ENCODE measurements at places on chromosomes 7 and 10.

GRCh38 chr10:131802156-131802915, 98.5 kb upstream of the PPP2R2D start:
- no peak for DNase-seq

DNA sequence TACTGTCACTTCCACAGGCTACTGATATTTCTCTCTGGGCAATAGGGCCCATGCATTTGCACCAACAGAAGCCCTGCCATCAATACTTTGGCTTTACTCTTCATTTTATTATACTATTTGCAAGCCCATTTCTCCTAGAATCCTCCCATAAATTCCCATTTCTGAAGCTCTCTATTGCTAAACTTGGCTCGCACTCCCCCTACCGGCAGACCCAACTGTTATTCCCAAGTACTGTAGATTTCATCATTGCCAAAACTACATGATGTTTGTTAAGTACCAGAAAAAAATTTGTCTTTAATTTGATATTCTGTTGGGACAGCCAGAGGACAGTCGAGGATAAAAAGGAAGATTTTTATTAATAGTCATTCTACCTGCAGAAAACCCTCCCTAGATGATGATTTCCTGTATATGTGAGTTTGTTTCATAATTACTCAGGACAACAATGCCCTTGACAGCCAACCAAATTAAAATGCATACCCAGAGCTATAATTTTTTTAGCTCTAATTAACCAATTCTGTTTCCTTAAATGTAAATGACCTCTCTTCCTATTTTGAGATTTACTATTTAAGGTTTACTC, 298.6 kb downstream of the REEP3 start:
- no peak for DNase-seq

- no peak for DNase-seq
Measured at GRCh38 chr10:3595736-3596135, 189.3 kb downstream of the KLF6 start.

DNA sequence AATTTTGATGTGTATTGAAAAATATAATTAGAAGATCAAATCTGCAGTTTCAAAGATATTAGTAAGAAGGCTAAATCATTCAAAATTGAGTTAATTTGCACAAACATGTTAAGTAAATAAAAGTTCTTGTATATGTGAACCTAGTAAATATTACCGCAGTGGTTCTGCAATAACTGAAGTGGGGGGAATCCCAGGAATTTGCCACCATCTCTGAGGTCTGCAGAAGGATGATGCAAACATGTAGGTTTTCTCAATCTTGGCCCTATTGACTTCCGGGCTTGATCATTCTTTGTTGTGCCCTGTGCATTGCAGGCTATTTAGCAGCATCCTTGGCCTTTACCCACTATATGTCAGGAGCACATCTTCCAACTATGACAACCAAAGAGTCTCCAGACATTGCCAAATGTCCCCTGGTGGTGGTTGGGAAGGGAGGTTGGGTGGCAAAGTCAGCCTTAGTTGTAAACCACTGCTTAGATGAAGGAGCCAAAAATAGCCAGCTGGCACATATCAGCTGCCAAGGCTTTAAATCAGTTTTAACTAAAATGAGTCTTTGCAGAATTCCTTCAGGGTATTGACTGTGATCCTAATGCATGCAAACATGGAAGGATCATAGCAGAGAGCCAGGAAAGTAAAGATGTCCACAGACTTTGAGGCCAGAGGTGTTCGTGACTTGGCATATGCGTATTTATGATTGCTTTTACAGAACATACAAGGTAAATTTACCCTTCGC, 146.3 kb downstream of the TRIL start:
- no peak for DNase-seq

- DNase-seq = no peak
Measured at GRCh38 chr10:89256962-89257361, 5.4 kb upstream of the LIPA start.

DNA sequence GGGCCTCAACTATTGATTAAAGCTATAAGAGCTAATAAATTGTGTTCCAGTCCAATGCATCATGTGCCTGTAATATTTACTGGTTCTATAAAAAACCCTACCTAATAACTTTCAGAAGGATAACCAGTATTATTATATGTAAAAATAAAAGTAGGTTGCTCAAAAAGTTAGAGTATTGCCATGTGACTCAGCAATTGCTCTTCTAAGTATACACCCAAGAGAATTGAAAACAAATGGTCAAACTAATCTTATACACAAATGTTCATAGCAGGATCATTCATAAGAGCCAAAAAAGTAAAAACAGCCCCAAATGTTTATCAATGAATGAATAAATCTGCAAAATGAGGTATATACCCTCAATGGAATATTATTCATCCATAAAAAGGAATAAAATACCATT, 89.5 kb upstream of the TES start:
- no peak for DNase-seq

- no peak for DNase-seq
Measured at GRCh38 chr7:21947946-21948345, 2.2 kb upstream of the CDCA7L start.

DNA sequence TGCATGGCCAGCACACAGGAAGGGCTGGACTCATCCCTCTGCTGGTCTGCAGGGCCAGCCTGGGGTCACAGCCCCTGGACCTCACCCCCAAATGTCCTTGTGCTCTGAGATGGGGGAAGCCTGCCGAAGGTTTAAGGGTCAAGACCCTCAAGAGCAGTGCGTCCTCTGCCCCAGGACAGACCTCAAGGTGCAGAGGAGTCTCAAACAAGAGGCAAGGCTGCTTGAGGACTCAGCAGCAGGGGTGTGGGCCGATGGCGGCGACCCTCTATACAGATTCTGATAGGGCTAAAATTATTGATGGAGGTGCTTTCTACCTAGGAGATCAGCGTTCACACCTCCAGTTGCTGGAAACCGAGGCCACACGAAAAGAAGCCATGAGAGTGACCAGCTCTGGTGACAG, 80.7 kb downstream of the ZRANB1 start:
- DNase-seq = no peak

DNA sequence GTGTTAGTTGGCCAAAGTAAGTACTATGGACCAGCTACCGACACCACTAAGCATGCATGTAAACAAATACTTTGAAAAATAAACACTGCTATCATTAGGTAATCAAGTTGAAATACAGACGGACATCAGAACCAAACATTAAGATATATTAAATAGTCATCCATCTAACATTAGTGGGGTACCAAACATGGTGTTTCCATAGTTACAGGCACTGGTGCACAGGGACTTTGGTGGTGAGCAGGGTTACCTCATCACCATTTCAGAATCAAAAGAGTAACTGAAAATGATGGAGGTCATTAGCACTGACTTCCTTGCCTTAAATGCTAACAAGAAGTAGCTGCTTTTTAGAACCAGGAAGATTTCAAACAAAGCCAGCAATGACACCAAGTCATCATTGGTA, 23.9 kb downstream of the EBLN1 start:
- DNase-seq = no peak

DNA sequence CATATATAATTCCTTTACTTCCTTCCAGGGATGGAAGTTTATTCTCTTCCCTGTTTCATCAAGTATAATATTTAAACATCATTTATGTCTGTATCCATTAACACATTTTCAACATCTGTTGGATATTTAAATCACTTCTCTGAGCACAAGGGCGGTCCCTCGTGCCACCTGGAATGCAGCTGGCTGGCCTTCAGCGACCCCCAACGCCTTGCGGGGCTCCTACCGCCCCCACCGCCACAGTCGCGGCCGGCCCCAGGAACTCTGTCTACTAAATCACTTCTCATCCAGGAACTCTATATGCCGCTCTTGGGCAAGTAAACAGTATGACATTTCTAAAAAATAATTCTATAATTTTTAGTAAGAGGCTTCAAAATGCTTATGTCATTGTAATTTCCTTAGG, 221.1 kb upstream of the PTN start:
- DNase-seq = no peak

- DNase-seq = no peak
Measured at GRCh38 chr10:79003183-79004100, 65.3 kb upstream of the ZMIZ1 start.

DNA sequence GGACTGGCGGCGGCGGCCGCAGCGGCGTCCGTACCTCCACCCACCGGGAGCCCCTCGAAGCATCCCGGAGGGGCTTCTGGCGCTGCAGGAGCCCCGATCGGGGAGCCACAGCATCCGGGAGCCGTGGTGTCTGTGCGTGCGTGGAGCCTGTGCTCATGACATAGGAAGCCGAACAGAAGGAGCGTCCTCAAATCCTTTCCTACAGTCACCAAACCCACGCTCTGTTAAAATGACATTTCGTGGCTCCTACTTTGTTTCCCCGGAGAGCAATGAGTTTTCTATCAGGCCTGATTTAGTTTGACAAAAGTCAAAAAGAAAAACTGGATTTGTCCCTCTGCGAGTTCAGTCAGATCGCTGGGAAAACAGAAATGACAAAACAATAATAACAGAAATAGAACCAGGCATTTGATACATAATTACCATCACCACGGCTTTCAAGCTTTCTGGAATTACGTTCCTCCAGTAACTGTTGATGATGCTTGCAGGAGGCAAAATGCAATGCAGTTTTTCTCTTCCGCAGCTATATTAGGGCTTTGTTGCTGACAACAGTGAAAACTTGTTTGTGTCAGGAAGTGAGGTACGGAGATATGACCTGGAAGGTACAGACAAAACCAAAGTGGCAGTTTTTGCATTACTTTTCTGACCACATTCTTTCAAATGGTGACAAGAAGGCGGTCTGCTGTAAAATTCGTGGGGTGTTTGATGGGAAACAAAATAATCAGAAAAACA, 219.3 kb upstream of the MKLN1 start:
- DNase-seq = no peak

GRCh38 chr10:13074563-13075451, 25.2 kb upstream of the OPTN start:
- no peak for DNase-seq

DNA sequence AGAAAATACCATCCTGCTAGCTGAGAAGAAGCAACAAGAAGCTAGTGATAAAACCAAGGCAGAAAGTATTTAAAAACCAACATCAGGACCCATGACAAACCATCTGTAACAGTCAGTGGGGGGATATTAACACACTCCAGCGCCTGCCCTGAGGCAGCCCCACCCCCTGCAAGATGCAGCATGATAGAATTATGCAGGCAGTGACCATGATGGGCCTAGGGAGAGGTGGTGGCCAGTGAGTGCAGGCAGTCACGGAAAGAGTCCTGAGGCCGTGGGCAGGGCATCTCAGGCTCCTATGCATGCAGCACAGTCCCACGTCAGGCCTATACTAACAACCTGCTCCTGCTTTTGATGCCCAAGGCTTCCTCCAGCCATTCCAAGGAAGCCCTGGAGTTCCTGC, 686.9 kb downstream of the GRID1 start:
- DNase-seq = no peak

GRCh38 chr7:2520131-2520760, 672 bp downstream of the LFNG start:
- no peak for DNase-seq

GRCh38 chr10:33290321-33291052, 44.0 kb downstream of the NRP1 start:
- DNase-seq = no peak

- DNase-seq = no peak
Measured at GRCh38 chr7:1052031-1052818, 7.9 kb downstream of the GPR146 start.

GRCh38 chr7:85567983-85568382, 381.1 kb upstream of the SEMA3D start:
- no peak for DNase-seq

DNA sequence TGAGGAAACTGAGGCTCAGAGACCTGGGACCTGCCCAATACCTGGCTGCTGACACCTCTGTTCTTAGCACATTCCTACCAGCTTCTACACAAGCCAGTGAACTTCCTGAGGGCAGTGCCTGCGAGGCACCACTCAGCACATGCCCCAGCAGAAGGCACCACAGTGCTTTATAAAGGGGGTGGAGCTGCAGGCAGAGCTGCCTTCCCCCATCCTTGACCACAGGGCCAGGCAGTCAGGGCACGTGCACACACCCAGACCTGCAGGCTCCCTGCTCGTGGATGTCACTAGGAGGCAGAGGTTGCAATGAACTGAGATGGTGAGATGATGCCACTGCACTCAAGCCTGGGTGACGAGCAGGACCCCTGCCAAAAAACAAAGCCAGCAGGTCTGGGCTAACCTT, 39.2 kb upstream of the TUBB8 start:
- no peak for DNase-seq

- no peak for DNase-seq
Measured at GRCh38 chr7:64795176-64795575, 948 bp downstream of the ZNF138 start.

DNA sequence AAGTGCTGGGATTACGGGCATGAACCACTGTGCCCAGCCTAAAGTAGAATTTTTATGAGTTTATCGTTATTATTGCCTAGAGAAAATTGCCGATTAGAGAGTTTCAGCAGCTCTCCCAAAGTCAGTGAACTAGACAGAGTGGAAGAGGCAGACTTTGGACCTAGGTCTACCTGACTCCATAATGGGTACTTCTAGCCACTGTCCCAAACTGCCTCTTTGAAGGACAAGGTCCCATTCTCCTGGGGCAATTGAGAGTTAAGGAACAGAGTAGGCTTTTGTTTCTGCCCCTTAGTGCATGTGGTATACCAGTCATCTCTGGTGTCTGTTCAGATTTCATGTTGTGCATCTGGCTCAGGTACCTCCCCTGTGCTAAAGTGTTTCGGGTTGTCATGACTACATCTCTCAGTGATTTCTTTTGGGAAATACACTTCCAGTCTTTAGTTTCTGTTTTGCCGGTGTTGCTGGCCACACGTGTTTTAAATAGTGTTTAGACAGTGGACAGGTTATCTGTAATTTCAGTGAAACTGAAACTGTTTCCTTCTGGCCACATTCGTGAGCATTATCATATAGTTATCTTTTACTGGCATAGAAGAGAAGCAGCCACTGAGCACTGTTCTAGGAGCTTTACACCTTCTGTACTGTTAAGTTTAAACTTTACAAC, 4.7 kb downstream of the TMEM236 start:
- DNase-seq = no peak

GRCh38 chr10:85926136-85926535, 440.5 kb downstream of the GRID1 start:
- DNase-seq = no peak

GRCh38 chr10:22856444-22857074, 71.3 kb upstream of the ARMC3 start:
- no peak for DNase-seq

DNA sequence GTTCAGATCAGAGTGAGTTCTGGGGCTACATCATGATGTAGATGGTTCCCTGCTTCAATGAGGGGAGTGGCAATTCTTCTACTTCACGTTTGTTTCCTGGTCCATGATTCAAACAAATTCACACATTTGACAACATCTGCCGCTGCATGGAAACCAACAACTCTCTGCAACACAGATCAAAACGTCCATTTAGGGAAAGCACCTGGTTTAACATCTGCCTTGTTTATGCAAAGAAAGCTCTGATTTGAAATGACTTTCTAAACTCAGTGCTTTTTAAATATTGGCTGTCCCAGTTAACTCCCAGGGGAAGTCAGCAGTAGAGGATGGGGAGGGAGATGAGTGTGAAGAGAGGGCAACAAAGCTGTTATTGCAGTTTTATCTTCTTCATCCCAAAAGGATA, 93.8 kb downstream of the GAD2 start:
- no peak for DNase-seq

GRCh38 chr7:149050941-149051340, 22.6 kb upstream of the PDIA4 start:
- DNase-seq = no peak
